Cerebellum (tissue), 4 donors: ENCODE measurements at places on chromosomes 16 and 17. TPM values are rescaled to one million over a fixed set of nuclear protein-coding genes. Genes with fewer than 3 reads are reported as not detected.

Gene KCTD5
- 21.1 TPM for total RNA-seq

Gene TP53TG3C
- not detected for total RNA-seq

Gene CD300LB
- not detected for total RNA-seq

Gene RDM1
- total RNA-seq = 2.4 TPM

Gene DOC2B
- total RNA-seq = 32.5 TPM

Gene PLD2
- total RNA-seq = 12.1 TPM

Gene DYNLRB2
- 2.1 TPM for total RNA-seq

Gene CA7
- total RNA-seq = not detected

Gene VAMP2
- 29.9 TPM for total RNA-seq

Gene KCNJ12
- 2.8 TPM for total RNA-seq

Gene MARVELD3
- total RNA-seq = 1.2 TPM

Gene SOCS1
- total RNA-seq = 3.2 TPM

Gene MCRIP1
- 64.7 TPM for total RNA-seq

Gene LIMD2
- 11.5 TPM for total RNA-seq

Gene WBP2
- 26.0 TPM for total RNA-seq

Gene KRTAP3-2
- total RNA-seq = not detected

Gene HOXB1
- total RNA-seq = not detected

Gene RSAD1
- total RNA-seq = 19.0 TPM

Gene RNF112
- 16.9 TPM for total RNA-seq

Gene EPX
- total RNA-seq = 0.09 TPM

Gene MRTFB
- total RNA-seq = 43.4 TPM

Gene DLG4
- total RNA-seq = 77.9 TPM

Gene GINS2
- 11.3 TPM for total RNA-seq

Gene CD300H
- total RNA-seq = not detected

Gene PSMB3
- 73.9 TPM for total RNA-seq

Gene TBC1D26
- 0.54 TPM for total RNA-seq

Gene COPRS
- 20.4 TPM for total RNA-seq

Gene TVP23A
- total RNA-seq = 12.2 TPM

Gene CMTM2
- not detected for total RNA-seq

Gene HS3ST2
- total RNA-seq = 6.3 TPM

Gene CCL2
- total RNA-seq = 5.5 TPM

Gene MATCAP1
- total RNA-seq = 86.7 TPM

Gene DLX3
- total RNA-seq = 0.18 TPM

Gene IRF8
- total RNA-seq = 3.7 TPM

Gene CSH1
- total RNA-seq = 3.6 TPM

Gene TPSG1
- not detected for total RNA-seq

Gene KCNJ18
- not detected for total RNA-seq

Gene ADAP2
- total RNA-seq = 8.3 TPM

Gene CENPN
- total RNA-seq = 14.2 TPM

Gene C17orf78
- not detected for total RNA-seq

Gene NOD2
- 0.36 TPM for total RNA-seq

Gene EVI2B
- total RNA-seq = 0.36 TPM

Gene CDH13
- total RNA-seq = 43.6 TPM

Gene ACOX1
- 55.6 TPM for total RNA-seq

Gene CCL16
- total RNA-seq = not detected

Gene ZCCHC14
- total RNA-seq = 45.1 TPM

Gene SLC35G6
- not detected for total RNA-seq

Gene KLHL10
- not detected for total RNA-seq

Gene SUMO2
- 116 TPM for total RNA-seq

Gene TGFB1I1
- total RNA-seq = 4.4 TPM

Gene KNOP1
- 19.8 TPM for total RNA-seq

Gene EIF3C
- 79.7 TPM for total RNA-seq
